ENCODE measurements at places on chromosomes 2 and 18. TPM values are rescaled to one million over a fixed set of nuclear protein-coding genes. Genes with fewer than 3 reads are reported as not detected.

The ALPI gene
- not detected for total RNA-seq

The GPR39 gene
- not detected for total RNA-seq

The NDUFS1 gene
- 65.4 TPM for total RNA-seq

The DES gene
- not detected for total RNA-seq

The ICOS gene
- total RNA-seq = 61.8 TPM

The CHRNG gene
- total RNA-seq = not detected

The SERPINB13 gene
- total RNA-seq = not detected

The ACKR3 gene
- 2.7 TPM for total RNA-seq

The KHK gene
- 6.6 TPM for total RNA-seq

The STAT1 gene
- 540 TPM for total RNA-seq

DNA sequence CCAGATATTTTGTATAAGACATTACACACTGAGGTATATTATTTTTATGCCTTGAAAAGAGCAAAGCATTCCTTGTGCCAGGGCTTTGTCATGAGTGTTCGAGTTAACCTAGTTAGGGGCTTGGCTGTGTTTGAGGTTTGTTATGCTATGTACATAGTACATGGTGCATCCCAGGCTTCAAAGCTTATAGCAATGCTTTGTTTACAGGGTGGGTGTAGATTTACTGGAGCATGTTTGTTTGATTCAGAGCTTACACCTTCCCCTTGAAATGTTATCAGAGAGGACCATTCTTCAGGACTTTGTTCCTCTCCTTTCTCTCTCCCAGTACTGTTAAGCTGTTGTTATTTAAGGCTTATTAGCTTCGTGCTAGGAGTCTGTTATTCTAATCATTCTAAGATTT lies 738.7 kb upstream of the LRRTM4 start:
- no peak for DNase-seq
- H3K27ac ChIP-seq = no peak overlapping the region
- no peaks in the 10 kb centered on the region for H3K4me1 ChIP-seq
- no peak overlapping the region for H3K4me3 ChIP-seq
- H3K27me3 ChIP-seq = no peaks in the 10 kb centered on the region
- no peaks in the 10 kb centered on the region for H3K36me3 ChIP-seq

DNA sequence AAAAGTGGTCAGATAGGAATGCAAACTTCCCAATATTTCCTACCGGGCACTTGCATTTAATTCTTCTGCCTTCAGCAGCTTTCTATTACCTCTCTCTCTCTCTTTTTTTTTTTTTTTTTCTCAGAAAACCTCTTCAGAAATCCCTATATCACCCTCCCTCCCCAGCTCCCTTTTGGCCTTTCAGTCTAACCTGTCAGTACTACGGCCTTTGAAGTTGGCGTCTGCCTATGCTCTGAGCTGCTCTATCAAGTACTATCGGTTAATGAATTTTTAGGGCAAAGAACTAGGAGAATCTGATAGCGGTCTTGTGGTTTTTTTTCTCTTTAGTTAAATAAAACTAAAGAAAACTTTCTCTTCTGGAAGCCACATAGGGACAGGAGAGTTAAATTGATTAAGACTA lies 122.4 kb upstream of the MAPRE2 start:
- no peaks in the 10 kb centered on the region for H3K36me3 ChIP-seq
- H3K4me1 ChIP-seq = no peaks in the 10 kb centered on the region
- no peak overlapping the region for H3K27ac ChIP-seq
- no peak overlapping the region for H3K4me3 ChIP-seq

DNA sequence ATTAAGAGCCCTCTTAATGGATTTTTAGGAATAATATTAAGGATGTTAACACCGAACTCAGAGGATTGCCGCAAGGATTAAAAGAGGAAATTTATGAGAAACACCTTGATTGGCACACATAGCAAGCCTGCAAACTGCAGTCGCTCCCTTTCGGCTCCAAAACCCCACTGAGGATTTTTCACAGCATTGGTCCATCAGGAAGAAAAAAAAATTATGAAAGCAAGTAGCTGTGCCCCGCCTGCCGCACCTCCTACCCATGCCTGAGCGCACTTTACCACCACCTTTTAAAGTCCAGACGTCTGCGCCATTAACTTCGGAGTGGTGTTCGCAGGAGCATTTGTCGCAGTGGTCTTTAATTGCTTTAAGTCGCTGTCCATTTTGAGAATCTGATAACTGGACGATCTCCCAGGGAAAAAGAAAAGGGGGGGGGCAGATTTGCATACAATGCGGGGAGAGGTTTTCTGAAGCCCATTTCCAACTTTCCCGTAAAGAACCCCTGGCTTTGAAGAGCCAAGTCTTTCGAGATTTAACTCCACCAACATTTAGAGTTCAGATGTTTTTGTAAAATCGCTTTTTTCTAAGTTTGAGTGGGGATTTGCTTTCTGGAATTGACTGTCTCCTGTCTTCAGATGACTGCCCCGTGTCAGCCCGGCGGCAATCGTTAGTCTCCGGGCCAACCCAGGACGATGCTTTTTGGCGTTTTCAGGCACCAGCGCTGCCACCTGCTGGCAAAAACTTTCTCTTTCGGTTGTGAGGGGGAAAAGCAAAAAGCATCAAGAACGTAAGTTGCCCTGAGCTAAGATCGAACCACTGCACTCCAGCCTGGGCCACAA lies 913 bp upstream of the TRABD2A start:
- DNase-seq = peak; percentile 90
- peaks cover 8% of the 10 kb centered on the region for H3K36me3 ChIP-seq
- H3K4me3 ChIP-seq = peak overlapping the region; percentile 91
- H3K27ac ChIP-seq = peak overlapping the region; percentile 87
- H3K4me1 ChIP-seq = peaks cover 51% of the 10 kb centered on the region

DNA sequence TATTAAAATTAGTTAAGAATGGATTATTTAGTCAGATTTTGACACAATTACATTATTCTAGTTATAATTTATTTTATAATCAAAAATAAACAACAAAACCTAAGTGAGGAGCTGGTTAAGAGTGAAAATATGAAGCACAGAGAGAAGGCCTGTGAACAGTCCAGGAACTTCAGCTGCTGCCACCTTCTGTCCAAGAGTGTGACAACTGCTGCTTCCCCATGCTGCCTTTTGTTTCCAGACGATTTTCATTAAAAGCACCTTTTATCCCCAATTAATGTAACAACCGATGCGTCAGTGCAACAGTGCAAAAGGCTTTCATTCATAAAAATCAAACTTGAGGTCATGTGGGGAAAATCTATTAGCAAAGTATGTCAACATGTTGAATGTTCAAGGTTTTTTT lies 363.6 kb downstream of the CTNNA2 start:
- no peaks in the 10 kb centered on the region for H3K4me1 ChIP-seq
- no peak overlapping the region for H3K27ac ChIP-seq
- H3K36me3 ChIP-seq = no peaks in the 10 kb centered on the region
- DNase-seq = no peak
- no peak overlapping the region for H3K4me3 ChIP-seq

DNA sequence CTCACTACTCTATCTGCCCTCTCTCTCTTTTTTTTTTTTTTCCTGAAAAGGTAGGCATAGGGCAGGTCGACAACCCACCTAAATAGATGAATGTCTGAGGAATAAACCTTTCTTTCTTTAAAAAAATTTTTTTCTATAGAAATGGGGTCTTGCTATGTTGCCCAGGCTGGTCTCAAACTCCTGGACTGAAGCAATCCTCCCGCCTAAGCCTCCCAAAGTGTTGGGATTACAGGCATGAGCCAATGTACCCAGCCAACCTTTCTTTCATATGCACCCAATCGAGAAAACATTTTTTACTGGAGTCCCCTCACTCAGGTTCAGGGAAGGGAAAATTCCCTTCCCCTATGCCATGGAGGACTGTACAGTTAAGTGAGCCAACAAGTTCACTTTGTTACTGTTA lies 31.0 kb downstream of the CFAP210 start:
- no peaks in the 10 kb centered on the region for H3K36me3 ChIP-seq
- H3K27ac ChIP-seq = no peak overlapping the region
- H3K4me1 ChIP-seq = peaks cover 8% of the 10 kb centered on the region

GRCh38 chr2:196592331-196592910 lies 47.1 kb upstream of the CCDC150 start:
- H3K4me3 ChIP-seq = peak overlapping the region; percentile 67
- peaks cover 10% of the 10 kb centered on the region for H3K4me1 ChIP-seq
- peaks cover 78% of the 10 kb centered on the region for H3K27me3 ChIP-seq
- H3K27ac ChIP-seq = no peak overlapping the region
- H3K36me3 ChIP-seq = no peaks in the 10 kb centered on the region

GRCh38 chr2:198321522-198322088 lies 517.2 kb downstream of the PLCL1 start:
- peaks cover 13% of the 10 kb centered on the region for H3K4me1 ChIP-seq
- H3K36me3 ChIP-seq = no peaks in the 10 kb centered on the region
- peaks cover 52% of the 10 kb centered on the region for H3K27me3 ChIP-seq

GRCh38 chr2:107721178-107721577 lies 105.5 kb upstream of the RGPD4 start:
- H3K27ac ChIP-seq = no peak overlapping the region
- no peaks in the 10 kb centered on the region for H3K27me3 ChIP-seq
- no peak overlapping the region for H3K4me3 ChIP-seq
- no peaks in the 10 kb centered on the region for H3K4me1 ChIP-seq
- no peaks in the 10 kb centered on the region for H3K36me3 ChIP-seq

- no peak overlapping the region for H3K4me3 ChIP-seq
- no peaks in the 10 kb centered on the region for H3K36me3 ChIP-seq
- no peaks in the 10 kb centered on the region for H3K4me1 ChIP-seq
- H3K27me3 ChIP-seq = no peaks in the 10 kb centered on the region
- no peak for DNase-seq
Measured at GRCh38 chr2:188919824-188920223, 54.3 kb upstream of the COL3A1 start.

DNA sequence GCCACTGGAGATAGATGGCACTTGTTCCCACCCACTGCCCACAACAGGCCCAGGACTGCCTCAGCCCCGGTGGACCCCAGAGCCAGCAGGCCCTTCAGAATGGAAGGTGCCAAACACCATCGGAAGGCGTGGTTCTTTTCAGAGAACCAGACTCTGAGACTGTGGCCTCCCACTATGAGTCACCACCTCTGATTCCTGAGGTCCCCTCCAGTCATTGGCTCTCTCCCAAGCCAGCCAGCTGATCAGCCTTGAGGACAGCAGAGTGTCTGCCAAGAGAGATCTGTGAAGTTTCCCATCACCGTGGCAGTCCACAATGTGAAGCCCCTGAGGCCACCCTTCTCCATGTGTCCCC lies 10.4 kb upstream of the MAP3K2 start:
- H3K4me3 ChIP-seq = no peak overlapping the region
- no peaks in the 10 kb centered on the region for H3K36me3 ChIP-seq
- DNase-seq = peak; percentile 72
- H3K4me1 ChIP-seq = peaks cover 35% of the 10 kb centered on the region

DNA sequence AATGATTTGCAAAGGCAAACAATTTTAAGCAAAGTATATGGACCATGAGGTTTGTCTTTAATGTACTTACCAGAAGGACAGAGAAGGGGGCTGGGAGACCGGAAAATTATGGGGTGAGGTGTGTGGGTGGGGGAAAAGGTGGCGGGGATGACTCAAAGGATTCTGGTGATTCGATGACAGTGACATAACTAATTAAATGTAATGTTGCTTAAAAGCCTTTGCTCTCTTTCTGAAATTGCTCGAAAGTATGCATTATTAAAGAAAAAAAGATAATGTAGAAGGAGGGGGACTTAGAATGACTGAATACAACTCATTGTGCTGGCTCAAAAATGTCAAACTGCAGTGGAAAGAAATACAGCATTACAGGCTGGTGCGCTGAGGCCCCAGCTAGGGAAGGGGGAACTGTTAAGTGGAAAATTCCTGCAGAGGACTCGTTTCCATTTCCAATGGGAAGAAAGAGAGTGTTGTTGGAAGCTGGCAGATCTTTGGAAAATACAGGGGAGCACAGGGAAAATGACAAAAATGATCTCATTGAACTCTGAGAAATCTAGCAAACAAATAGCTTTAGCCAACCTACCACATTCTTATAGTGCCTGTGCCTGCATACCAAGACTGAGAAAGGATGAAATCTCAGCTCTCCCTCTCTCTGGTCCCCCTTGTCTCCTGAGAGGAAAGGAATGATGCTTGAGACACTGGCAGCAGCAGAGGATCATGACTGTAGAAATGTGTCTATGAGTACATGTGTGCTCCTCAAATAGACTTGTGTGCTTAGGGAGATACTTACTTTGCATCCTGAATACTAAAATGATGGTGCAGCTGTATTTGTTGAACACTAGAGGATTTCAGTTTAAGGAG lies 632.4 kb downstream of the NYAP2 start:
- H3K36me3 ChIP-seq = no peaks in the 10 kb centered on the region
- no peak overlapping the region for H3K27ac ChIP-seq
- H3K4me3 ChIP-seq = no peak overlapping the region
- no peak for DNase-seq
- H3K27me3 ChIP-seq = peaks cover 28% of the 10 kb centered on the region

GRCh38 chr18:55407774-55408535 lies 180.0 kb downstream of the TCF4 start:
- no peak overlapping the region for H3K27ac ChIP-seq
- H3K4me1 ChIP-seq = no peaks in the 10 kb centered on the region
- no peak for DNase-seq
- no peaks in the 10 kb centered on the region for H3K36me3 ChIP-seq

GRCh38 chr2:12379143-12379542 lies 337.6 kb upstream of the TRIB2 start:
- no peak overlapping the region for H3K4me3 ChIP-seq
- DNase-seq = no peak
- H3K36me3 ChIP-seq = no peaks in the 10 kb centered on the region
- H3K4me1 ChIP-seq = peaks cover 6% of the 10 kb centered on the region

GRCh38 chr2:54047091-54047490 lies 68.3 kb upstream of the ACYP2 start:
- H3K27me3 ChIP-seq = no peaks in the 10 kb centered on the region
- H3K27ac ChIP-seq = no peak overlapping the region
- no peak for DNase-seq
- H3K4me3 ChIP-seq = no peak overlapping the region

GRCh38 chr18:74804677-74805076 lies 207.0 kb downstream of the ZNF407 start:
- H3K4me3 ChIP-seq = no peak overlapping the region
- H3K27me3 ChIP-seq = no peaks in the 10 kb centered on the region
- H3K36me3 ChIP-seq = no peaks in the 10 kb centered on the region
- peaks cover 8% of the 10 kb centered on the region for H3K4me1 ChIP-seq
- H3K27ac ChIP-seq = no peak overlapping the region
- DNase-seq = no peak

GRCh38 chr2:148814143-148814859 lies 60.7 kb upstream of the KIF5C start:
- peaks cover 34% of the 10 kb centered on the region for H3K4me1 ChIP-seq
- H3K27ac ChIP-seq = peak overlapping the region; percentile 70
- peak overlapping the region; percentile 47 for H3K4me3 ChIP-seq
- no peaks in the 10 kb centered on the region for H3K36me3 ChIP-seq
- DNase-seq = no peak

- no peaks in the 10 kb centered on the region for H3K36me3 ChIP-seq
- peaks cover 52% of the 10 kb centered on the region for H3K27me3 ChIP-seq
- H3K27ac ChIP-seq = no peak overlapping the region
- H3K4me1 ChIP-seq = no peaks in the 10 kb centered on the region
- no peak for DNase-seq
- H3K4me3 ChIP-seq = no peak overlapping the region
Measured at GRCh38 chr2:111042772-111043771, 77.6 kb upstream of the BCL2L11 start.
